Stimulated activated CD8-positive, alpha-beta memory T cell treated with anti-CD3 and anti-CD28 coated beads, Interleukin-15, amount 100 ng/mL, for 24 hours (primary cell): ENCODE measurements at places on chromosomes 3 and 15.

DNA sequence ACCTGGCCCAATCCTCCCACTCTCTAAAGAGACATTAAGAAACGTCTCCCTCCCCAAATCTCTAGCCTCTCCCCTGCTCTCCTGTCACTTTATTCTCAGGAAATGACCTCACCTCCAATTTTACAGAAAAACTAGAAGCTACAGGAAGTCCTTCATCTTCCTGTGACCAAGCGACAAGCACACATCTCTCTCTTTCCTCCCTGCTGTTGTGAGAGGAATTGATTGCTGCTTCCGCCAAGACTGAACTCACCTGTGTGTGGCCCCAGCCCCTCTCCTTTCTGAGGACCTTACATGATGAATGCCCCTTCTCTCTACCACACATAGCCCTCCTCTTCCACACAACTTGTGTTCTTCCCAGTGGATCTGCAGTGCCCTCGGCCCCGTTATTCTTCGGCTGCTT, 18.2 kb downstream of the DNAJB8 start:
- no peak for DNase-seq

GRCh38 chr3:187587076-187587475, 83.1 kb downstream of the SST start:
- no peak for DNase-seq

GRCh38 chr3:17090280-17090983, 205.7 kb downstream of the PLCL2 start:
- no peak for DNase-seq

DNA sequence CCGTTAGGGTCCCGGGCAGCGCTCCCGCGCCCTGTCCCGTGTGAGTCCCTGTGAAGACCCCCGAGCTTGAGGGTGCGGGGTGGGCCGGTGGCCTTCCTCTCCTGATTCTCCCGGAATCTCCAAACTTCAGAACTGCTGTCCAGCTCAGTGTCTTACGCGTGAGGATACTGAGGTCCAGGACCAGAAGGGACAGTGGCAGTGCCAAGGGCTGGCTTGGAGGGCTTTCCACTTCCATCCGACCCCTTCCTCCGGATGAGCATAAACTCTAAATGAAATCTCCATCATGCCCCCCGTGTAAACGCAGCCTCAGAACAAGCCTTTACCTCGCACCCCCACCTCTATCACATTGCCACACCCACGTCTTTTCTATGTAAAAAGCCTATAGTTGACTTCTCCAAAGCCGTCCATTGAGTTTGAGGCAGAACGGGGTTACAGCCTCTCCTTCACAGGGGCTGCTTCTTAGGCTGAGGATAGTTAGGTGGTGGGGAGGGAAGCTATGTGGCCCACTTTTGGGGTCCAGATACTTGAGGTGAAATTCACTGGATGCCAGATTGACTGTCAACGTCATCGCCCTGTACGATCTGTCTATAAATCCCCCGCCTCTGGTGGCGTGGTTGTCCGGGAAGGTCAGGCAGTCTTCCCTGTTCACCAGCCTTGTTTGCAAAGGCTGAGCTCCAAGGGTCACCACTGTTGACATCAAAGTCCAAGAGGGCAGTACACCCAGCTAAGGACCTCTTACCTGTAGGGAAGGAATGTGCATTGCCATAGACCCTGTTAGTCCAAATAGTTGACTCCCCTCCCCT, 1.1 kb downstream of the EDEM1 start:
- DNase-seq, result no peak
